HCT116 (cell line): ENCODE measurements at places on chromosomes 12 and 14. TPM values are rescaled to one million over a fixed set of nuclear protein-coding genes. Genes with fewer than 3 reads are reported as not detected.
A peak's percentile ranks its signal among the peaks of the same experiment; 100 is the strongest.

- DNase-seq = no peak
Observed at GRCh38 chr12:87171356-87171755, 857.8 kb downstream of the C12orf50 start.

DNA sequence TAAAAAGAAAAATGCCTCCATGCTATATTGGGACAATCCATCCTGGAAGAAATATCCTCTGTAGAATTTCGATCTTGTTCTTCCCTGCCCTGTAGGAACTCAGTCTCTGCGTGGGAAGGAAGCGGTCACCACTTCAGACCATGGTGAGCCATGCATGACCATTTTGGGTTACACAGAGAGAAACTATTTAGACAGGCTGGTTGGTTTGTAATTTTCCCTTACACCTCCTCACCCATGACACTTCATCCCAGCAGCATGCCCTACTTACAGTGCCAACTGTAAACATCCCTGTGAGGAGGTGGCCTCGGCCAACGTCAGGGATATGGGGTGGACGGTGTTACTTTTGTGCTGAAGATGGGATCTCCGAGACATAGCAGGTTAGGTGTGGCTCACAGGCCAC is 121.4 kb downstream of the SMOC1 start:
- no peak for DNase-seq

- DNase-seq = no peak
Observed at GRCh38 chr14:61753631-61754030, 8.6 kb upstream of the SNAPC1 start.

DNA sequence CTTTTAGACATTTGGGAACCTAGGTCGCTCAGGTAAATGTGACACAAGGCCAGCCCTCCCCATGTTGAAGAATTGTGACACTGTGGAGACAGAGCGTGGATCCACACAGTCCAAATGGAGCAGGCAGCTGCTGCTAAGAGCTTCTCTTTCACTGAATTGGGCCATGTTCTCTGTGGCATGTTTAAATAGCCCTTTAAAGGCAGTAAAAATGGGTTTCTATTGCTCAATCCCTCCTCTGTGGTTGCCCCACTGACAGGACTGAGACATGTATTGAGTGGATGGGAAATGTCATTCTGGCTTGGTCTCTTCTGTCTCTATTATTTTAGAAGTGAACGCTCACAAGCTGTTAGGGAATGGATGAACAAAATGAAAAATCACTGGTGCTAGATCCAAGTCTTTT is 84.0 kb upstream of the PRICKLE1 start:
- DNase-seq = no peak

DNA sequence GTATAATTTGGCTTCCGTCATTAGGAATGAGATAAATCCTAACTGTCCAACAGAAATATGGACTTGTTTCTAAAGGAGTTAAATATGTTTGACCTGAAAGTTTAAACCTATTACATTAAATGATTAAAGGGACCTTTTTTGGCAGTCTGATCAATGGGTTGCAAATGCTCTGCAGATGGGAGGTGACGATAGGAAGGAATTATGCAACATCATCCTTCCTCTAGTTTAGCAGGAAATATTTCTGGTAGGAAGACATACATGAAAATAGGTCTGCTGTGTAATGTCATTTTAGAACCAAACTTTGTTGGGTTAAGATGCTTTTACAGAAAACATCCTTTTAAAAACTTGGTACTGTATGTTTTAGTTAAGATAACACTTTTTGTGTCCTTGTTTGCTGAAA is 2.6 kb downstream of the LRRC10 start:
- no peak for DNase-seq

- peak; percentile 62 for DNase-seq
Observed at GRCh38 chr14:58639842-58640484, 2.2 kb downstream of the DACT1 start.

- no peak for DNase-seq
Observed at GRCh38 chr12:98406378-98406777, 109.0 kb upstream of the TMPO start.

DNA sequence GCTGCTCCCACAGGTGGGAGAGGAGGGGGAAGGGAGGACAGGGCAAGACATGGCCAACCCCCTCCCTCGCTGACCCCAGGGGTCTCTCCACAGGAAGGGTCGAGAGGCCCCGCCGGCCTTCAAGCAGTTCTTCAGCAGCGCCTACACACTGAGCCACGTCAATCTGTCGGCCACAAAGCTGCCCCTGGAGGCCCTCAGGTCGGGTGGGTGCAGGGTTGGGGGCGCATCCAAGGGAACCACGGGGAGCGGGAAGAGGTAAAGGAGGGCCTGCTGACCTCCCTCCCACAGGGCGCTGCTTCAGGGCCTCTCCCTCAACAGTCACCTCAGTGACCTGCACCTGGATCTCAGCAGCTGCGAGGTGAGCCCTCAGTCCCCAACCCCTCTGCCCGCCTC is 6.1 kb downstream of the CARMIL3 start:
- no peak for DNase-seq

GRCh38 chr12:12216349-12217017 is 50.4 kb downstream of the LRP6 start:
- no peak for DNase-seq

GRCh38 chr14:31241450-31242114 is 34.0 kb upstream of the HECTD1 start:
- no peak for DNase-seq

GRCh38 chr12:82008251-82008650 is 249.1 kb upstream of the PPFIA2 start:
- DNase-seq = no peak

- no peak for DNase-seq
Observed at GRCh38 chr14:42110167-42110566, 503.5 kb downstream of the LRFN5 start.

DNA sequence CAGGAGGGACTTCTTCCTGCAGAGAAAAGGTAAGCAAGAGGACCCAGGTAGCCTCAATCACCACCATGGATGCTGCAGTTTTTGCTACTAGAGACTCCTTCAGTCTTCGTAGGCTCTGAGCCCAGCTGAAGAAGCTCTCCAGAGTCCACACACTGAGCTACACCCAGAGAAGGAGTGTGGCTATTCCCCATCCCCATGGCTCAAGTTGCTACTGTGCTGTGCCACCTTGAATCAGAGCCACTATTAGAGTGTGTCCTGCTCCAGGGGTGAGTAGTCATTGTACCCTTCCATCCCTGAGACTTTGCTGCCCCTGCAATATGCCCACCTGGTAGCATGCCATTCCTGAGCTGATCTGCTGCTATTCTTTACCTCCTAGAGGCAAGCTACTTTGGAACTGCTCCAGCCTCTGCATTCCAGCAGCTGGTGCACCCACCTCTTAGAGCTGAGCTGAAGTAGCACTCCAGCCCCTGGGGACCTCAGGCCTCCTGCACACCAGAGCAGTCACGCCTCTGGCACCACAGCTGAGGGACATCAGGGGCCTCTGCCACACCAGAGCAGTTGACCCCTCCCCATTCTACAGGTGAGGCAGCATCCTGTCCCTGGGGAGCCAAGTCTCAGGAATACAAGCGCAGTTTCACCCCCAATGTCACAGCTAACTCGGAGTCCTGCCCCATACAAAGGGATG is 213.0 kb downstream of the TRHDE start:
- no peak for DNase-seq

DNA sequence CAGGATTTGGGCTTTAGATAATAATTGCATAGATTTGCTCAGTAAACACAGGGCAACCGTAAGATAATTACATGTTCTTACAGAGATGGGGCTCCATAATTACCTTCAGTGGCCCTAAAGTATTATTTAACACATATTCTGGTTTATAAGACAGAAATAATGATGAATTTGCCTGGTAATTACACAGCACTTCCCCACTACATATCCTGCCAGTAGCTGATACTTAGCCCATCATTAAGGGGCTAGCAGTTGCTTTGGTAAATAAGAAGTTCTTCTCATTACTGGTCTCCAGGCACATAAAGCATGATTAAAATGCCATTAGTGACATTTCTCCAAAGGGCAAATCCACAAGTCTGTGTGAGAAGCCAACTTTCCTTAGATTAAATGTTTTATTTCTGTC is 158.7 kb downstream of the NUAK1 start:
- DNase-seq = no peak

DNA sequence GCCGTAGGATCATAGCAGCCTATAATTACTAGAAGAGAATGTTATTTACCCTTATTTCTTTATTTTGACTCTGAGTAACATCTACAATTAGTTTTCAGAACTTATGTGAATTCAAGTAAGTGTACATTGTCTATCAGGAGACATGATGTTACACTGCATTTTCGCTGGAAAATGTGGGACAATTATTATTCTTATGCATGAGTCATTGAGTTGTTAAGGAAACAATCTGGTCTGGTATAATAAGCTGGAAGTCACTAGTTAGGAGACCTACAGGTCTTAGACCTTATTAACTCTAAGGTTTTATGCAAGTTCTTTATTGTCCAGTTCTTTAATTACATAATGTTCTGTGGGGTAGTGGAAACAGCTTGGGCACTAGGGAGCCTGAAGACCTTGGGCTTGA is 5.8 kb downstream of the KTN1 start:
- DNase-seq = no peak

DNA sequence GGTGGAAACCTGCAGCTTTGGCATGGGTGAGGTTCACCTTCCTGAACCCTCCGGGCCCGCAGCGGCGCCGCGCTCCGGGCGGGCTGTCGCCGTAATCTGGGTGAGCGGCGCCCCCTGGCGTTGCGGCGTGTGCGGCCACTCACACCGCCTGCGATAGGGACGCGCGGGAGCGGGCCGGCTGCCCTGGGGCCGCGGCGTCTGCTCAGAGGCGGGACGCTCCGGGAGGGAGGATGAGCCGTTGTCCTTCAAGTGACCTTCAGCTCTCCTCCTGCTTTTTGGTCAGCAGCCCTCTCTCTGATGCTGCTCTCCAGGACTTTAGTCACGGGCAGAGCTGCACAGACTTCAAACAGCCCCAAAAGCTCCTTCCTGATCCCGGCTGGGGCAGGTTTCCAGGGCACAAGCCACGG is 211.7 kb upstream of the FKBP4 start:
- DNase-seq = peak; percentile 10

DNA sequence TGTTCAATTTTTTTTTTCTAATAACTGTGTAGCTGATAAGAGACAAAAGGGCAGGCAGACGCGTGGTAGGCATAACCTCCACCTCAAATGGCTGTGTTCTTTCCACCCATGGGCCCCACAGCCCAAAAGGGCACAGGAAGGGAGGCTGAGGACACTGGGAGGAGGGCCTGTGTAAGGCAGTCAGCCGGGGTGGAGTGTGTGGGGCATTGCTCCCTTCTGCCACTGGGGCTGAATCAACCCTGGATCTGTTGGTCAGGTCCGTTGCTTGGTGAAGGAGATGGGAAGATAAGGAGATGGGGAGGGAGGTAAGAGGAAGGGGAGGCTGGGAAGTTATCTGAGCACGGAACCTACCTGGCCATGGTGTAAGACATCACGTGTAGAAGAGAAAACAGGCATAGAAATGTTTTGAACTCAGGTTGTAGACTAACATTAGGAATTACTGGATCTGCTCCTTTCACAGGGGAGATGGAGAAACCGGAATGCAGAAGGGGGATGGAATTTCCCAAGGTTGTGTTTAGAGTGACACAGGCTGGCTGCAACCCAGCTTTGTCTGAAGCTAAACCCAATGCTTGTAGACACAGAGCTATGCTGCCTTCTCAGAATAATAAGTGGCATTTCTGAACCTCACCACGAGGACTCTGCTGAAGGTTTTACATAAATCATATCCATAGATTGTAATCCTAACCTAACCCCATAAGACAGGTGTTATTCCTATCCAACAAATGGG is 138.5 kb upstream of the NOS1 start:
- no peak for DNase-seq

DNA sequence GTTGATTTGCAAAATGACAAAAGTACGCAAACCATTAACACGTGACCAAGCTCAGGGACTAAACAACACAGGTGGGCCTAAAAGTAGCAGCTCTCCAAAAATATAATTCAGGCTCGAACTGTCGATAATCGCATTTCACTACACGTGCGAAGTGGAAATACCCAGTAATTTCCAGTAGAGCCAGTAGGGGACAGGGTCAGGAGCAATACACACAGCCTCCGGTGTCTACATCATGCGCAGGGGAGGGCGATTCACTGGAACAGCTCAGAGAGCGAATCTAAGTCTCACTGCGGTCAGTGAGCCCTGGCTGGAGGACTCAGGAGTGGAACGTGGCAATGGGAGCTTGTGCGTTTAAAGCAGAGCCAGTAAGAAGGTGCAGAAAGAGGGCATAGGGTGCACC is 40.4 kb downstream of the SETD3 start:
- no peak for DNase-seq

- no peak for DNase-seq
Observed at GRCh38 chr12:106114447-106115068, 24.2 kb downstream of the NUAK1 start.

- DNase-seq = no peak
Observed at GRCh38 chr14:54866588-54866987, 36.0 kb downstream of the GCH1 start.

- peak; percentile 15 for DNase-seq
Observed at GRCh38 chr14:99393059-99393655, 87.5 kb downstream of the SETD3 start.

- DNase-seq = no peak
Observed at GRCh38 chr12:50188241-50188781, 21.1 kb upstream of the CERS5 start.

DNA sequence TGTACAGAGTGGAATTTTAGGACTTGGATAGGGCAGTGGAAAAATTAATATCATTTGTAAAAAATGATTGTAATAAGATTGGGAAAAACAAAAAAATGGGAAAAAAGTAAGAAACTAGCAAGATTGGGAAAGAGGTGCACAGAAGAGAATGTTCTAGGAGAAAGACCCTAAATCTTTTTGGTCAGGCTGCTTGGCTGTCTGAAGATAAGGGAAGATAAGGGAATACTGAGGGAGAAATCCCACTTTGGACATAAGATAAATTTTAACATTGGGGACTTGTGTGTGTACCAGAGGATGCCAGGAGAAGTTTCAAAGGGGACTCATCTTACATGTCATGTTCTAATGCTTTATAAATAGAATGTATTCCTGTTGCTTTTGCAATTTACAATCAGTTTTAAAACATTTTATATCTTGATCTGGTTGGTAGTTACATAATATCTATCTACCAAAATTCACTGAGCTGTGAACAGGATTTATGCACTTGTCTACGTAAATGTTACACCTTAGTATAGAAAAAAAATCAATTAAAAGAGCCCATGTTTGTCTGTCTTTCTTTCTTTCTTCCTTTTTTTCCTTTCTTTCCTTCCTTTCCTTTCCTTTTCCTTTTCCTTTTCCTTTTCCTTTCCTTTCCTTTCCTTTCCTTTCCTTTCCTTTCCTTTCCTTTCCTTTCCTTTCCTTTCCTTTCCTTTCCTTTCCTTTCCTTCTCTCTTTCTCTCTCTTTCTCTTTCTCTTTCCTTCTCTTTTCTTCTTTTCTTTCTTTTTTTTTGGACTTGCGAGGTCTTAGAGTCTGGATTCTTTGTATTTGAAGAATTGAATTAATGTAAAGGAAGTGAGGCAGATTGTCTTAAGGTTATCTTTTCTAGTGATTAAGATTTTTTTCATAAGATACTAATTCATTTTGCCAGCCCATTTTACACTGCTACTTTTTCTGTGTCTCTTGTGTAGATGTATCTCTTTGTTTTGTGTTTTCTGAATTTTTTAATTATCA is 66.1 kb downstream of the KTN1 start:
- DNase-seq = no peak

DNAJC22 gene
- 27.7 TPM for total RNA-seq

PRICKLE1 gene
- total RNA-seq = 1.3 TPM

NRIP2 gene
- not detected for total RNA-seq

LHX5 gene
- total RNA-seq = 2.4 TPM

RNF212B gene
- not detected for total RNA-seq

SLC41A2 gene
- total RNA-seq = 12.5 TPM

C14orf93 gene
- 13.7 TPM for total RNA-seq

CLEC2A gene
- total RNA-seq = not detected

COCH gene
- total RNA-seq = 6.7 TPM

NRL gene
- total RNA-seq = 0.66 TPM

CKB gene
- 605 TPM for total RNA-seq
